T-helper 9 cell (primary cell): ENCODE measurements at places on chromosomes 2 and 18.

GRCh38 chr2:126672980-126673605 lies 17.1 kb downstream of the GYPC start:
- no peak for DNase-seq

DNA sequence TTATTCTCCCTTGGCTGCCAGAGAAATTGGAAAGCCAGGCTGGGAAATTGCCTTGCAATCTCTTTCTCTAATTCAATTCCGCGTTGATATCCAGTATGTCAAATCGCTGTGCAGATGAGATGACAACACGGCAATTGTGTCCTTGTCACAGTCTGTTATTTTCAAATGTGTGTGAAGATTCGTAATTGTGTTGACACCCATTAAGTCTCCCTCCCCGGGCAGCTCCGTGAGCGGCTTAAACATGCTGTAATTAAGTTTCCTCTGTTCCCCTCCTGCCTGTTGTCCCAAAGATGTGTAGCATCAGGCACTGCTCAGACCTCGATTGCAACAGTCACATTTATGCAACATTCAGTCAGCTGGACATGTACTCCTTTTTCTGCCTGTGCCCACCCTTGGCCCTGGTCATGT lies 209.5 kb downstream of the LPIN1 start:
- no peak for DNase-seq

DNA sequence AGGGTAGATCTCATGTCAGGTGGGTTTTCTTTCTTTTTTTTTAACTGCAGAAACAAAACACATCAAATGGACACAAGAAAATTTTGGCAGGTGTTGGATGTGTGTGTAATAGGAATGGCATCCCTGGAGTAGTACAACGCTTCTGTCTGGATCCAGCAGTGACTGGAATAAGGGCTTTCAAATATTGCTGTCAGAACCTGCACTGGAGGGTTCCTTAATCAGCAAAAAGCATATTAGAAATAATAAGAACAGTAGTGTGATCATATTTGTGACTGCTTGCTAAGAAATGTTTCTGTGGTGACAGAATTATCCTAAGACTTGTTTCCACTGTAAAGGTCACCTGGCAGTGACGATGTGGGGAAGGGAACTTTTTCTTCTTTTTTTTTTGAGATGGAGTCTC lies 30.8 kb downstream of the CREG2 start:
- no peak for DNase-seq

- DNase-seq, result no peak
Observed at GRCh38 chr18:79631761-79632446, 47.7 kb upstream of the CTDP1 start.

DNA sequence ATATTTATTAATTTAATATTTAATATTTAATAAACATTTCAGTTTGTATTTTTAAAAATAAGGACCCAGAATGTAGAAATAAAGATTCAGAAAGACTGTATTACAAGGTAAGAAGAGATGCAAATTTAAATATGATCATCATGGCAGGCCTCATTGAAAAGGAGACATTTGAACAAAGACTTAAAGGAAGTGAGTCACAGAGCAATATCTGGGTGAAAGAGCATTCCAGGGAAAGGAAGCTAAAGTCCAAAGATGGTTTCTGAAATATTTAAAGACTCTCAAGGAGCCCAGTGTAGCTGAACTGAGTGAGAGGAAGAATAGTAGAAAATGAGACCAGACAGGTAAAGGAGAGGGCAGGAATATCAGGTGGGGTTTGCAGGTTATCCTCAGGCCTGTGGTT lies 5.9 kb downstream of the SCYGR4 start:
- DNase-seq, result no peak

DNA sequence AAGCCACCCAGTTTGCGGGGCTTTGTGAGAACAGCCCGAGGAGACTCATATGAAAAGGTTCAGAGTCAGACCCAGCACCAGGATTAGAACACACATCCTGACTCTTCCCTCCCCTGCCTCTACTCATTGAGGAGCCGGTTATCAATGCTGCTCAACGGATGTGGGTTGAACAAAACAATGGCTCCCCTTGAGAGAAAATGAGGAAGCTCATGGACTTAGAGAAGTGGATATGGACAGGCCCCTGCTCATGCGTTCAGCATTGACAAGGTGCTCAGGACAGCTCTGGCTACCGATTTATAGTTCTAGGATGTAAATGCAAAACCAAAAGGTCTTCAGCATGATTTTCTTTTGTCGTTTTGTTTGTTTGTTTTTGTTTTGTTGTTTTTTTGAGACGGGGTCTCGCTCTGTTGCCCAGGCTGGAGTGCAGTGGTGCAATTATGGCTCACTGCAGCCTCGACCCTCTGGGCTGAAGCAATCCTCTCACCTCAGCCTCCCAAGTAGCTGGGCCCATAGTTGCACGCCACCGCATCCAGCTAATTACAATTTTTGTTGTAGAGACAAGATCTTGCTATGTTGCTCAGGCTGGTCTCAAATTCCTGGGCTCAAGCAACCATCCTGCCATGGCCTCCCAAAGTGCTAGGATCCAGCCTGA lies 32.0 kb upstream of the AGAP1 start:
- no peak for DNase-seq

DNA sequence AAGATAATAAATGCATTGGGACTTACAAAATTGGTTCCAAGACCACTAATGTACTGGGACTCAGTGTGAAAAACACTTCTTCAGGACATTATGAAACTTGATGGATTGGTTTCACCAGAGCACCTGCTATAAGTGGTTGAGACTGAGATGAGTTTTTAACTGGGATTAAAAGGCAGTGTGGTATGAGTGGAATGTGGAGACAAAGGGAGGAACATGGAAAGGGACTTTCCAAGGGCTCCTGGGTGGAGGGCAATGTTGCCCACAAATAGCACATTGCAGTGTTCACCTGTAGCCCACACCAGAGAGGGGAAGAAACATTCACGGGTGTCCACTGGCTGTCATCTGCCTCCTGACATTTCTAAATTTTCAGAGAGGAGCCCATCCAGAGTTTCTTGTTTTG lies 253.3 kb upstream of the TANK start:
- DNase-seq, result no peak

- no peak for DNase-seq
Observed at GRCh38 chr2:176446718-176447414, 177.6 kb downstream of the MTX2 start.

- DNase-seq, result no peak
Observed at GRCh38 chr2:33425586-33426031, 50.8 kb upstream of the RASGRP3 start.

GRCh38 chr2:63034526-63034925 lies 16.1 kb upstream of the OTX1 start:
- no peak for DNase-seq

DNA sequence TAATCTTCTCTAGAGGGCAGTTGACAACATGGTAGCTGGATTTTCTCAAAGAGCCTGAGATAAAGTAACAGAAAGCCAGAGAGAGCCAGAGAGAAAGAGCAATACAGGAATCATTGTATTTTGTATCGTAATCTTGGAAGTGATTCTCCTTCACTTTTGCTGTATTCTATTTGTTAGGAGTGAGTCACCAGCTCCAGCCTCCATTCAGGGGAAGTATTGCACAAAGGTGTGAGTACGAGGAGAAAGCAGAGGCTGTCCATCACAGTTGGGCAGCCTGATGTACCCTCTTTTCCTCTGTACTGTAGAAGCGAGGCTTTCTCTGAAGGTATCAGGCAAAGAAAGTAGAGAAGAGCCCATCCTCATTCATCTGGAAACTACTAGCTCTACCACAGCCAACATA lies 176.8 kb downstream of the KCNS3 start:
- DNase-seq, result no peak

- no peak for DNase-seq
Observed at GRCh38 chr2:124258140-124258880, 233.2 kb downstream of the CNTNAP5 start.

DNA sequence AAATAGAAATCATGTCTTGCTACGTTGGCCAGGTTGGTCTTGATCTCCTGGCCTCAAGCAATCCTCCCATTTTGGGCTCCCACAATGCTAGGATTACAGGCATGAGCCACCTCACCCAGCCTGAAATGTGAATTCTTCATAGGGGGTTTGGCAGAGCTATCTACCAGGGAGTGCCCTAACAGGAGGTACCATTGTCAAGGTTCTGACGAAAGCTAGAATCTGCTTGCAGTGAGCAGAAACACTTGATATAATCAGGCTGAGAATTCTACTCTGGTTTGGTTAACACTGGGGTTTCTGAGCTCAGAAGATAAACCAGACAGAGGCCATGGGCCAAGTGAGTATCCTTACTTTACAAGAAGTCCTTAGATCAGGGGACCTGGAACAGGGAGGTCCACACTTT lies 7.2 kb upstream of the LAMA3 start:
- DNase-seq, result no peak

DNA sequence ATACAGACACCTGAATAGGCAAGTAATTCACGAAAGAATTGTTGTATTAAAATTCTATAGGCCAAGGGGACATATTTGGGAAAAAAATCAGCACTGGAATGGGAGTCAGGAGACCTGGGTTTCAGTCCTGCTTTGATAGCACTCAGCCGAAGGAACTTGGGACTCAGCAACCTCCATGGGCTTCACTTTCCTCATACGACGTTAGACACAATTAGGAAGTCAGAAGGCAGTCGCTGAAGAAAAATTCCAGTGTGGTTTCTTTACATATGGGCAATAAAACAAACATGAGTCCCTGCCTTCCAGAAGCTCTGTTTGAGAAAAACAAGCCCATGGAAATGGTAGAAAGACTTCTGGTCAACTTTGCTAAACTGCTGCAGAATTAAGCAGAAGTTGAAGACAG lies 15.1 kb upstream of the CYRIA start:
- DNase-seq, result no peak
